ENCODE measurements at places on chromosomes 2 and 18.

- DNase-seq, result no peak
Observed at GRCh38 chr2:118675531-118675930, 171.9 kb downstream of the EN1 start.

DNA sequence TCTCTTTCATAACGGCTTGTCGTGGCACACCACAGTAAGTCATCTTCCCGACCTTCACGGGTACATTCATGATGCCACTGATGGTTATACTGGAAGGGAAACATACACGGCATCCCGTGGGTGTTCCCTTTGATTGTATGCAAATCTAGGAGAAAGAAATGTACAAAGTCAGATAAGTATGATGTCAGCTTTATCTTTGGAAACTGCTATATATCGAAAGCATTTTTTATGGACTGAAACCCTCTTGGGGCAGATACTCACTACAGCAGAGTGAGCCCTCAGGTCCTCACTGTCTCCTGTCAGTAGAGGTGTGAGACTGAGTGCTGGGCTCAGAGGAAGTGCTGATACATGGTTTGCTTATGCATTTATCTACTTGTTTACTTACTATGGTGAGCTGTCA, 20.4 kb downstream of the PLA2R1 start:
- peak; percentile 5 for DNase-seq

- no peak for DNase-seq
Observed at GRCh38 chr18:66641056-66641455, 37.2 kb upstream of the CDH19 start.

GRCh38 chr2:222707689-222708273, 36.3 kb downstream of the MOGAT1 start:
- no peak for DNase-seq

DNA sequence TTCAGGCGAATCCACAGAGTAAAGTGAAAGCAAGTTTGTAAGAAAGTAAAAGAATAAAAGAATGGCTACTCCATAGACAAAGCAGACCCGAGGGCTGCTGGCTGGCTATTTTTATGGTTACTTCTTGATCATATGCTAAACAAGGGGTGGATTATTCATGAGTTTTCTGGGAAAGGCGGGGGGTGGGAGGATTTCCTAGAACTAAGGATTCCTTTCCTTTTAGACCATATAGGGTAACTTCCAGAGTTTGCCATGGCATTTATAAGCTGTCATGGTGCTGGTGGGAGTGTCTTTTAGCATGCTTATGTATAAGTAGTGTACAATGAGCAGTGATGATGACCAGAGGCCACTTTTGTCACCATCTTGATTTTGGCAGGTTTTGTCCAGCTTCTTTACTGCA, 59.8 kb downstream of the SLC4A3 start:
- DNase-seq, result no peak

GRCh38 chr2:209426432-209426831, 2.6 kb downstream of the MAP2 start:
- DNase-seq, result peak; percentile 3

- DNase-seq, result peak; percentile 74
Observed at GRCh38 chr2:127067620-127068350, 39.2 kb downstream of the BIN1 start.

- DNase-seq, result peak; percentile 80
Observed at GRCh38 chr18:62586151-62586774, 63.4 kb downstream of the ZCCHC2 start.

DNA sequence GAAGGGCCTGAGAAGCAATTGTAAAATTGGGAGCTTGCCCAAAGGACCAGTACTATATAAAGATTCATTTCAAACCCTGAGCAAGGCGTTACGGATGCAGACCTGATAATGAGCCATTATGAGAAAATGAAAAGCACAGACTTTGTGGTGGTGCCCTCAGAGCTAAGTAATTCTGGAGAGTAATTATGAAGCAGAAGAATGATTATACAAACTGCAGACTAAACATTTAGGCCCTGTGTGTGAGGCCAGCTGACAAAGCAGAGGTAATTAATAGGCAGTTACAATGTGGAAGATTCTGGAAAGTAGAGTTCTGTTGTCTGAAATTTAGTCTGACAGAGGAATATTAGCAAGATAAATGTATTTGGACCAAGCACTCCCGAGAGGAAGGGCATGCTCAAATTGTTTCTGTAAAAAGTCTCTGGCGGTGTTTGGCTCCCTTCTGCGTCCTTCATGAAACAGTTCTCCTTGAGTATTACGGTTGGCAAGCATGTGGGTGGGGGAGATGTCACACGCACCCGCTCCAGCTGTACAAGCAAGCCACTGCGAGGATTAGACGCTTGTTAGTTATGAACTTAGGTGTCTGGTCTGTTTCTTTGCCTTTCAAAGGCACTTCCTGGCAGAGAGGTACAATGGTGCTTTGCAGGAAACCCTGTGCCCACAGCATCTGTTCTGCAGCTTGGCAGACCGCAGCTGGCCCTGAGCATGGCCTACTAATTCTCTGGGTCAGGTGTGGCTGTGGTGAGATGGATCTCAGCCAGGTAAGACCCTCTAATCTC, 45.5 kb downstream of the CDC42EP3 start:
- DNase-seq, result no peak

DNA sequence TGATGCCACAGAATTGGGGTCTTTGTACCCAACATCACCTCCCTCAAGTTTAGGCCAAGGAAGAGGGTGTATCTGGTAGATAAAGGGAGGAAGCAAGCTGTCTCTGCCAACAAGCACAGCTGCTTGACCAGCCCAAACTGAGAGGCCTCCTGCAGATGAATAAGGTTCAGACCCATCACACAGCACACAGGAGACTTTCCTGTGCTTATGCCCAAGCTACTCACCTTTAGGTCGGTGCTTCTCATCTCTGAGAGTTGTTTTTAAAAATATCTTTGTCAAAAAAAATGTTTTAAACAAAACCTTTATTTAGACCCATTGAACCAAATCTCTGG, 24.7 kb upstream of the SP3 start:
- no peak for DNase-seq

DNA sequence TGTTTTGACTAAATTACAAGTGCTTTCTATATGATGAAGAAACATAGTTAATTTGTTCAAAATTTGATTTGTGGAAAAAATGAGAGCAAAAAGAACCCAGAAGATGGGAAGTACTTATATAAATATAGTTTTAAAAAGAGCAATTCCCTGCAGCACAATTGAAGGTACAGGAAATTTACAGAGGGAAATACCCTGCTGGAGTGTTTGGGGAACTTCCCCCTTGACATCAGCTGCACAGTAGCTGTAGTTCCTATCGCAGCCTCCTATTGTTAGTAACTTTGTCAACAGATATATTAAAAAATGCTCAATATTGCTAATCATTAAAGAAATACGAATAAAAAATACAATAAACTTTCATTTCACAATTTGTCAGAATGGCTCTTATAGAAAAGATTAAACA, 1118.8 kb upstream of the ZEB2 start:
- peak; percentile 56 for DNase-seq

DNA sequence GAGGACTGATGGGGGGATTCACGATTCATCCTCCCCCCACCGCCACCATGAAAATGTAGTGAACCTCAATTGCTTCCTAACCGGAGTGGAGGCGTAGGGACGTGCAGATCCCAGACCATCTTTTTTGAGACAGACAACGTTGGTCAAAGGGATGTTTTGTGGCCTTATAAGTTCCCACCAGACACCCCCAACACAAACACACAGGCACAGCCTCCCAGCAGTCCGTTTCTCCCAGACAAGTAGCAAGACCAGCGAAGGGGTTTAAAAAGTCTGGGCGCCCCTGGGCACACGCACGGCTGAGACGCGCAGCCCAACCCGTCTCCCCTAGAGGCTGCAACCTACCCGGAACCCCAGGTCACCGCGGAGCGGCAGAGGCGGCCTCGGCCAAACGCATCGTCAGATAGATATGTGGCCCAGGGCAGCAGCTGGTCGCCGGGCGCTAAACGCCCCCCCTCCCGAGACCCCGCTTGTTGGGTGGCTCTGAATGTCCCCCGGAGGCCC, 1.3 kb downstream of the GBX2 start:
- no peak for DNase-seq

- no peak for DNase-seq
Observed at GRCh38 chr2:224927646-224928173, 114.6 kb downstream of the DOCK10 start.

GRCh38 chr18:34932363-34932762, 108.8 kb upstream of the MAPRE2 start:
- no peak for DNase-seq

GRCh38 chr18:35526495-35527059, 28.8 kb upstream of the INO80C start:
- no peak for DNase-seq

- peak; percentile 27 for DNase-seq
Observed at GRCh38 chr2:238389988-238390589, 36.6 kb upstream of the ASB1 start.

GRCh38 chr2:240461471-240462072, 26.1 kb downstream of the GPC1 start:
- no peak for DNase-seq

DNA sequence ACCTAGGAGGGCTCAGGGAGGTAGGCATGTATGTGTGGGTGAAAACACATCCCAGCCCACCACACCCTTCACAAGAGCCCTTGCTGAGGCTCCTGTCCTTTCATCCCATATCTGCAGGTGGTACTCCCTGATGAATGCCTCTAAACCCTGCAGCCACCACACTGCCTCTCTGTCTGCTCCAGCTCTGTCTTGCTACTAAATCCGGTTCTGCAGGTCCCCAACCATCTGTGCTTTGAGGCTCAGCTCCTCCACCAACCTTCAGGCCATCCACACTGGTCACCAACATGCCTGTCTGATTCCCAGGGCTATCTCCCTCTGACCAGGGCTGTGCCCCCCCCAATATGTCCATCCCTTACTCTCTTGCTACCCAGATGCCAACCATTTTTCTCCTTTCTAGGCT, 92.7 kb downstream of the BIN1 start:
- no peak for DNase-seq

DNA sequence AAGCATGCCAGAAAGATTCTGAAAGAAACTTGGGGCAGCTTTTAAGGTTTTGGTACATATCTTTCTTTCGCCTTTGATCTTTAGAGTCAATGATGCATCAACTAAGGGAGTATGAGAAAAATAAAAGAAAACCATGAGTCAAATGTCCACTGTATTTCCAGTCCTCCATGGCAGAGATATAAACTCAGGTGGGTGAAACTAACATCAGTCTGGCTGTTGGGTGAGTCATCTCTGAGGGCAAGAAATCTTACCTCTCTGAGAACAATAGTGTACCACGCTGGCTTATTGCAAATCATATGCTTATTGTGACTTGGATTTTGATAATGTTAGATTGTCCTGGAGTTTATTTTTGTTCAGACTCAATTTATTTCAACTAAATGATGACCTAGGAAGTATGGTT, 521.0 kb downstream of the PLCL1 start:
- DNase-seq, result no peak

DNA sequence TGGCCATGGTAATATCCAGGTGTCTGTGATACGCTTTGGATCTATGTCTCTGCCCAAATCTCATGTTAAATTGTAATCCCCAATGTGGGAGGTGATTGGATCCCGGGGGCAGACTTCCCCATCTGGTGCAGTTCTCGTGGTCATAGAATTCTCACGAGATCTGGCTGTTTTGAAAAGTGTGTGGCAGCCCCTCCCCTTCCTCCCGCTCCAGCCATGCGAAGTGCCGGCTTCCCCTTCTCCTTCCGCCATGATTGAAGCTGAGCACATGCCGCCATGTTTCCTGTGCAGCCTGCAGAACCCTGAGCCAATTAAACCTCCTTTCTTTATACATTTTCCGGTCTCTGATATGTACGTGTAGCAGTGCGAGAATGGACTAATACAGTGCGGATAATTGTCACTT, 42.5 kb downstream of the GPC1 start:
- no peak for DNase-seq

DNA sequence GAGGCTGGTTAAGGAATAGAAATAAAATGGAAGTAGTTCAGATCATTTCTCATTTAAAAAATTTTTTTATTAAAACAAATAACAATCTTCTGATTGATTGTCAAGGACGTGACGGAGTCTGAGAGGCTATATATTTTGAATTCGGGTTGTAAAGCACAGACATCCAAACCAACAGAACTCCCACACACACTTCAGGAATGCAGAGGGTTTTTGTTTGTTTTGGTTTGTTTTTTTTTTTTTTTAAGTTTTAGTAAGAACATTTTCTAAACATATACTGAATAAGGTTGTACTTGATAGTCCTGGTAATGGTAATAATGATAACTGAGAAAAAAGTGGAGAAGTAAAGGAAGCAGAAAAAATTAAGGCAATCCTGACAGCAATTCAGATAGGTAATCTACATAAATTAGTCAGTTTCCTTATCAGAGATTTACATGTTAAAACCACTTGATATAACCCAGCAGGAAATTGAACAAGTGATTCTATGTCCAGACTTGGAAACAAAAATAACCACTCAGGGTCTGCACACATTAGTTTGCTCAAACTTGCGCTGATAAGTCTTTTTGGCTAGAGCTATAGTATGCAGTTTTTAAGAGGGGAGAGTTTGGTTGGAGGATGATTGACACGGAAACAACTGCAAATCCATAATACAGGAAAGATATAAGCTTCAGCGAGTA, 51.5 kb upstream of the CTAGE1 start:
- no peak for DNase-seq

- DNase-seq, result no peak
Observed at GRCh38 chr2:75428060-75428459, 132.7 kb downstream of the EVA1A start.

GRCh38 chr2:128234613-128235012, 84.1 kb downstream of the HS6ST1 start:
- DNase-seq, result no peak

- no peak for DNase-seq
Observed at GRCh38 chr2:71309-72035, 25.2 kb upstream of the FAM110C start.

- no peak for DNase-seq
Observed at GRCh38 chr18:24754583-24755253, 294.3 kb downstream of the HRH4 start.

DNA sequence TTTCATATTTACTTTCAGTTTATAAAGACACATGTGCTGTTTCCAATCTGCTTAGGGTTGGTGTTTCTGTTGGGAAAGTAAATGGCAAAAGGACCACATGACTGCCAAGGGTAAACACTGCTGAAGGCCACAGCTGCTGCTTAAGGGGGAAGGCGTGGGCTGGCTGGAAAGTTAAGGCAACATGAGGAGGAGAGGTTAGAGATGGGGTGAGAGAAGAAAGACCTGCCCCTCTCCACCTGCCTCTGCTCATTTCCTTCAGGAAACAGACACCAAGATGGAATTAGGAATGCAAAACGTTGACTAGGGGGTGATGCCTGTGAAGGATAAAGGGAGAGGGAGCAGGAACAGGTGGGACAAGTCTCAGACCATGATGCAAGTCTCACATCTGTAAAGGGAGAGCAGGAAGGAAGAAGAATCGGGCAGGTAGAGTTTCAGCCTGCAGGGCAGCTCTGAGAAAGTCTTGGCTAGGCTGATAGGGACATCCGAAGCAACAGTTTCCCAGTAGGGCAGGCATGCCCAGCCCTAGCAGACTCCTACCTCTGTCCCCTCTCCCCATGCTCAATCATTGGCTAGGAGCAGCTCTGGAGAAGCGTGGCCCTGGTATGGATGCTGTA, 86.0 kb downstream of the CDC42EP3 start:
- DNase-seq, result peak; percentile 66

GRCh38 chr18:48563027-48563426, 24.2 kb downstream of the CTIF start:
- peak; percentile 17 for DNase-seq

All from lung microvascular endothelial cell (primary cell).